Hematopoietic multipotent progenitor cell treated with erythropoietin and hydrocortisone succinate and interleukin-3 and kit ligand, for 4 days (in vitro differentiated cells): ENCODE measurements at places on chromosomes 12 and 14.

- DNase-seq, result no peak
Observed at GRCh38 chr12:52515927-52516831, 4.0 kb downstream of the KRT5 start.

- peak; percentile 91 for DNase-seq
Observed at GRCh38 chr12:3073438-3074250, 3.5 kb upstream of the TSPAN9 start.

DNA sequence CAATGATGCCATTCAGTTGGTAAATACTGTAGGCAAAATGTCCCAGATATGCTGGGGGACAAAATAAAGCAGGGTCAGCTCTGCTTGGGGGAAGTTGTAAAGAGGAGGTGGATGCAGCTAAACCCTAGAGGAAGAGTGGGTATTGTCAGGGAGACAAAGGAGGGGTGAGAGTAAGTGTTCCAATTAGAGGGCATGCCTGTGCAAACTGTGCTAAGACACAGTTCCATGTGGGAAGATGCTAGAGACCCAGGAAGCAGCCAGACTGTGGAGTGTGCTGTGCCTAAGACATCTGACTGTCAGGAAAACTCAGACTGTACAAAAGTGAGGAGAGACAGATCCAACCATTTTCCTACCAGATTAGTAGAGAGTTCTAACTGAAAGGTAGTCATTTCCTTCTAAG, 474.3 kb downstream of the ATP23 start:
- no peak for DNase-seq

- DNase-seq, result no peak
Observed at GRCh38 chr12:108792361-108793292, 61.3 kb upstream of the CORO1C start.

GRCh38 chr12:30614031-30614430, 81.6 kb downstream of the IPO8 start:
- no peak for DNase-seq

GRCh38 chr12:6867413-6868210, at the start of gene TPI1:
TPI1 (plus strand) TSS chr12:6867531; CDS start chr12:6867567, 36 bp downstream.
- DNase-seq, result peak; percentile 92
